ENCODE measurements at places on chromosomes 6 and 20. TPM values are rescaled to one million over a fixed set of nuclear protein-coding genes. Genes with fewer than 3 reads are reported as not detected.
A peak's percentile ranks its signal among the peaks of the same experiment; 100 is the strongest.

The NNAT gene
- total RNA-seq, result not detected

The FAM184A gene
- 2.6 TPM for total RNA-seq

The IL17A gene
- total RNA-seq, result not detected

The GTSF1L gene
- not detected for total RNA-seq

DNA sequence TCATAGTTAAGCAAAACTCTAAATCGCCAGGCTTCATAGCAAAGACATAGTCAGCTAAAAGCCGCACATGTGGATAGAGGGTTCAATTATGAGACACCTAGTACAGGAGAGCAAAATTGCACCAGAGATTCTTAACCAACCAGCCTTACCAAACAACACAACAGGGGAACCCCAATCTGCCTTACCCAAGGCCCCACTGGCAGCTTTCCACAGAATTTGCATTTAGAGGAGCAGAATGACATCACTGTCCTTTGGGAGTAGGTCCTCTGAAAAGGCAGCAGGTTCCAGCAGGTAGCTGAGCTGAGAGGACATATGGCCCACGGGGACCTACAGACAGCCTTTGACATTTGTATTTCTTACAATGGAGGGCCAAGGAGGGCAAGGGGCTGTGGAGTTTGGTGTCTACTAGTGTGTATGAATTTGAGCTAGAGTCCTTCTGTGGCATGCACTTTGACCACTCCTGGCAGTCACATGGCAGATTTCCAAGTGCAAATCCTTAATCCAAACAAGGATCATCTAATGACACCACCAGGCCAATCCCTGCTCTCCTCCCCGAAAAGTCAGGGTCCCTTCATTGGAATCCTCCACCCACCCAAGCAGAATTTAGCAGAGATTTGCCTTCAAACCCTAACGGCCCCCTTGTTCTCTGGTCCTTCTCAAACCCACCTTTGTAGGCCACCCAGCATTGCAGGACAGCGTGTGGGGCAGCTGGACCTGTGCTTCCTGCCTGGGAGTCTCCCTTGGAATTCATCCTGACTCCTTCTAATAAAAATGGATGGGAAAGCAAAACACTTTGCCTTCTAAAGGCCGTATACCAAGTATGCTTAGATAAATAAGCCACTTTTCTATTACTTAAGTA is 171.2 kb upstream of the SUPT3H start:
- H3K36me3 ChIP-seq, result peaks cover 65% of the 10 kb centered on the region
- H3K4me1 ChIP-seq, result peaks cover 48% of the 10 kb centered on the region
- peak overlapping the region; percentile 12 for H3K27ac ChIP-seq

DNA sequence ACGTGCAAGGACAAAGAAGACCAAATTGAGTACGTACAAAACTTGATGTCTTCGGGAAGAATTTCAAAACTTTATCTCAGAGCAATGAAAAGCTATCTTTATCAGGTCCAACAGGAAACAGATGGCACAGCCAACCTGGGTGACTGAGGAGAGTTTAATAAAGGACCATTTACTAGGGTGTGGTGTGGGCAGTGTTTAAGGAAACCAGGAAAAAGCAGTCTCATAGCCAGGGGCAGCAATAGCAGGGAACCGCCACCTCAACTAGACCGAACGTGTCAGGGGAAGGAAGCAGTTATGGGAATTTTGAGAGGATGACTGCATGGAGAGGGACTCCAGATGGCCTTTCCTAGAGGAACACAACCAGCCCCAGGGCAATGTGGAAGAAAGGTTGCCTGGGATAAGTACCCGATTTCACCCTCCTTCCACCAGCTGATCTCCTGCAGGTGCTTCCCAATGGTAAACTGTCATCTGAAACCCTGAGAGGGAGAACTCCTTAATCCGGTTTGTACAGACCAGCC is 15.2 kb upstream of the TAAR5 start:
- no peak for DNase-seq
- H3K27ac ChIP-seq, result no peak overlapping the region
- peaks cover 6% of the 10 kb centered on the region for H3K27me3 ChIP-seq
- no peaks in the 10 kb centered on the region for H3K4me1 ChIP-seq
- no peaks in the 10 kb centered on the region for H3K36me3 ChIP-seq
- H3K4me3 ChIP-seq, result no peak overlapping the region

GRCh38 chr6:169099411-169100202 is 154.0 kb downstream of the THBS2 start:
- no peaks in the 10 kb centered on the region for H3K36me3 ChIP-seq
- no peak for DNase-seq
- H3K27me3 ChIP-seq, result no peaks in the 10 kb centered on the region
- no peak overlapping the region for H3K4me3 ChIP-seq
- no peaks in the 10 kb centered on the region for H3K4me1 ChIP-seq

DNA sequence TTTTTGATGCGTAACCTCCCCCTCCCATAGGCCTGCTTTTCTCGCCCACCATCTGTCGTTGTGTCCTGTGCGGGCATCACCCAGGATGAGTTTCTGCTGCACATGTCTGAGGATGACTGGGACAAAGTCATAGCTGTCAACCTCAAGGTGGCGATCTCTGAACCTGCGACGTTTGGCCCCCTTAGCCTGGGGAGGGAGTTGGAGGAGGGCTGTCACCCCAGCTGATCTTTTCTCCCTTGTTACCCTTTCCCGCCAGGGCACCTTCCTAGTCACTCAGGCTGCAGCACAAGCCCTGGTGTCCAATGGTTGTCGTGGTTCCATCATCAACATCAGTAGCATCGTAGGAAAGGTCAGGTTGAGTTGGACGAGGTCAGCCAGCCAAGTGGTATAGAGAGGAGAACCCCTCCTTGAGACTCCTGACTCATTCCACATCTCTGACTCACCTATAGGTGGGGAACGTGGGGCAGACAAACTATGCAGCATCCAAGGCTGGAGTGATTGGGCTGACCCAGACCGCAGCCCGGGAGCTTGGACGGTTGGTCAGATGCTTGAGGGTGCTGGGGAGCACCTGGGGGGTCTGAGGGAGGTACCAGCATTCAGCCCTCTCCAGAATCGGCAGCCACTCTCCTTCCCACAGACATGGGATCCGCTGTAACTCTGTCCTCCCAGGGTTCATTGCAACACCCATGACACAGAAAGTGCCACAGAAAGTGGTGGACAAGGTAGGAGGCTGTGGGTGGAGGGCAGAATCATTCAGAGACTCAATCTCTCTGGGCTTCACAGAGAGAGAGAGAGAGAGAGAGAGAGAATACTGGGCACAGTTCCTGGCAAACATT is 954 bp downstream of the HSD17B8 start:
- peaks cover 61% of the 10 kb centered on the region for H3K4me1 ChIP-seq
- no peak for DNase-seq
- peak overlapping the region; percentile 100 for H3K4me3 ChIP-seq
- peaks cover 48% of the 10 kb centered on the region for H3K36me3 ChIP-seq

- no peak for DNase-seq
- H3K27me3 ChIP-seq, result peaks cover 22% of the 10 kb centered on the region
- no peak overlapping the region for H3K4me3 ChIP-seq
- peaks cover 4% of the 10 kb centered on the region for H3K4me1 ChIP-seq
- no peaks in the 10 kb centered on the region for H3K36me3 ChIP-seq
Observed at GRCh38 chr20:54093423-54094267, 23.3 kb upstream of the BCAS1 start.

DNA sequence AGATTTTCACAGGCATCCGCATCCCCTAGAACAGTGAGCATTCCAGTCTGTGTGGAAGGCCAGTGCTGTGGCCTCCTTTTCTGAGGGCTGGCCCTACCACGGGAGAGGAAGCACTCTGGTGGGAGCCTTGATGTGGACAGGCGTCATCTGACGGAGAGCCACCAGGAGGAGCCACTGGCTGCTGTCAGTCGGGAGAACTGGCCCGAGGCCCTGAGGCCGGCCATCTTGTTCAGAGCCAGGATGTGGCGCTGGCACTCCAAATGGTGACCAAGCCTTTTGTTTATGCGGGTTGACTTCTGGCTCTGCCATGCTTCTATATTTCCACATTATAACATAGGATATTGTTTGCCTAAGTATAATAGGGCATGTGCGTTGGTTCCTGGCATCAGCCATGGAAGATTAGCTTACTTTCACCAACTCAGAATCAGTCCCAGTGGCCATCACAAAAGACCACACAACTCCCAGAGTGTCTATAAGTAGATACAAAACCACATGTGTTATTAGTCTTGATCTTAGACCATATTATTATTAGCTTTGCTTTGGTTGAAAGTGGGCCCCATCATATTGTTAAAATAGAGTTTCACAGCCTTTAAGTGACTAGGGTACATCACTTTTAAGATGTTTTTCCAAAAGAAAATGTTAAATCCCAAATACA is 273.9 kb upstream of the TAB2 start:
- peaks cover 48% of the 10 kb centered on the region for H3K4me1 ChIP-seq
- H3K27ac ChIP-seq, result no peak overlapping the region
- H3K4me3 ChIP-seq, result no peak overlapping the region
- peaks cover 3% of the 10 kb centered on the region for H3K36me3 ChIP-seq

- DNase-seq, result no peak
- peak overlapping the region; percentile 5 for H3K27ac ChIP-seq
- peaks cover 19% of the 10 kb centered on the region for H3K36me3 ChIP-seq
Observed at GRCh38 chr6:13480631-13481501, 6.5 kb downstream of the GFOD1 start.

- DNase-seq, result no peak
- no peaks in the 10 kb centered on the region for H3K27me3 ChIP-seq
- H3K4me3 ChIP-seq, result no peak overlapping the region
- H3K36me3 ChIP-seq, result no peaks in the 10 kb centered on the region
- no peak overlapping the region for H3K27ac ChIP-seq
- H3K4me1 ChIP-seq, result no peaks in the 10 kb centered on the region
Observed at GRCh38 chr20:14521016-14521415, 183.6 kb upstream of the FLRT3 start.

- DNase-seq, result no peak
- peaks cover 5% of the 10 kb centered on the region for H3K27me3 ChIP-seq
- peaks cover 17% of the 10 kb centered on the region for H3K4me1 ChIP-seq
- H3K36me3 ChIP-seq, result no peaks in the 10 kb centered on the region
Observed at GRCh38 chr6:100346828-100347227, 117.9 kb downstream of the SIM1 start.

DNA sequence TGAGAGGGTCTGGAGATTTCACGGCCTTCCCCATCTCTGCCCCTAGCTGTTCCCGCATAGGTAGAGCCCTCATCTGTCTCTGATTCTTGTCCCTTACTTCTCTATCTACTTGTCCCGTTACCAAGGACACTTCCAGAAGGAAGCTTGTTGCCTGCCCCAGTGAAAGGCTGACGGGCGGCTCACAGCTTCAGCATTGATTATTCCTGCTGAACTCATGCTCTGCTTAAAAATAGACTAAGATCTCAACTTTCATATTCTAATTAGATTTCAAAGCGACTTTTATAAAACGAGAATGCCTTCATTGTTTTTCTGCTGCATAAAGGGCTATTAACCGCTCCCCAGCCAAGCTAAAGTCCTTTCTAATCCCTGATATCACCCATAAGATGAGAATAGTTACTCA is 31.1 kb upstream of the MAFB start:
- H3K36me3 ChIP-seq, result no peaks in the 10 kb centered on the region
- H3K4me3 ChIP-seq, result no peak overlapping the region
- no peak for DNase-seq
- H3K27ac ChIP-seq, result no peak overlapping the region
- no peaks in the 10 kb centered on the region for H3K4me1 ChIP-seq

DNA sequence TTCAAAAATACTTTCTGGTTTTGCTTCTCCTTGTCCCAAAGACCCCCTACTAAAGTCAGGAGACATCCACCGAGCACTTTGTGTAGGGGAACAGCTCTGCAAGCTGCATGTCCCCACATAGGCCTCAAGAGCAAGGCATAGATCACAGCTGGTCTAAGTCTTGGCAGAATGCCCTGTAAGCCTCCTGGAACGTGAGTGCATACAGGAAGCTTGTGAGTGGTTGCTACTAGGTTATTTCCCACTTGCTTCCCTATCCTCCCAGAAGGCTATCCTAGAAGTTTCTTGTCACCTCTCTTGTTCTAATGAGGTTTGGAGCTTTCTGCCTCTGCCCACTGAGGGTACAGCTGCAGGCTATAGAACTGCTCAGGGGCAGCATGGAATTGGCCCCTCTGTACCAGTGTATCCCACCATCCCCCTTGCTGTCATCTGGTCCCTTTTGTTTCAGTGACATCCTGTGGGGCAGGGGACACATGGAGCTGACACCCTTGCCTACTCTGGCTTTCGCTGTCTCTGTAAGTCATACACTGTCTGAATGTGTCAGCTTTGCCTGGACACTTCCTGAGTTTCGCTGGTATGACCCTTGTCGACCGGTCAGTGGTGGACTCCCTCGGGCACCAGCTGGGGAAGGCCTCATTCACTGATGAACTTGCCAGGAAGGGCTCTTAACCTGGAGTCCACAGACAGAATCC is 35.6 kb upstream of the KCNK16 start:
- no peaks in the 10 kb centered on the region for H3K36me3 ChIP-seq
- DNase-seq, result no peak

GRCh38 chr20:44703183-44703925 is 11.8 kb upstream of the CCN5 start:
- H3K27ac ChIP-seq, result no peak overlapping the region
- DNase-seq, result no peak
- H3K27me3 ChIP-seq, result no peaks in the 10 kb centered on the region

DNA sequence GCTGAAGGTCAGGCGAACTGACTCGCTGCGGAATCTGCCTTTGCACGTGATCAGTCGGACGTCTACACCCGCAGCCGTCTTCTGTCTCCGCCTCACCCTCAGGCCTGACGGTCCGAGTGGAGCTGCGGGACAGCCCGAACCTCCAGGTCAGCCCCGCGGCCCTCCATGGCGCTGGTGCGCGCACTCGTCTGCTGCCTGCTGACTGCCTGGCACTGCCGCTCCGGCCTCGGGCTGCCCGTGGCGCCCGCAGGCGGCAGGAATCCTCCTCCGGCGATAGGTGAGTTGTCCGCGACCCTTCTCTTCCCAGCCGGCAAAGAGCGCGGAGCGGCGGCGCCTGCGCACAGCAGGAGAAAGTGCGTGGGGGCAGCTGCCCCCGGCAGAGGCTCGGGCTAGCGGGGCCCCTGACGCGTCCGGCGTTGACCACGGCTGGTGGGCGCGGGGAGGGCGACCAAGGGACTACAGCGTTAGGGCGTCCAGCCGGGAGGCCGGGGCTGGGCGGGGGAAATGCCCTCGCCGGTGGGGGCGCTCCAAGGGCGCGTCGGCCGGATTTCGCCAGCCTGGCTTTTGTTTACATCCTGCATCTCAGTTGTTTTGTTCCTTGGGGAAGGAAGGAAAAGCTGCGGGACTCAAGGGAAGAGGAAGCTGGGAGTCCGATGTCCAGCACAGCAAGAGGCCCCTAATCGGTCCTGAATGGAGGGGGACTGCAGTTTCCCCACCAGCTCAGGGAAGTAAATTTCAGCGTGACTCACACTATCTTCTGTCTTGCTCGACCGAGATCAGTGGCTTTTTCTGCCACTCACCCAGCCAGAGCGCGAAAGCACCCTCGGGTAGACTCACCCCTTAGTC is at the start of gene SMPDL3A:
Gene SMPDL3A (plus strand): TSS at position 77 of the 846 bp plus-strand sequence. CDS start 89 bp downstream, at position 166.
- peak; percentile 11 for DNase-seq
- H3K27me3 ChIP-seq, result peaks cover 59% of the 10 kb centered on the region
- no peaks in the 10 kb centered on the region for H3K36me3 ChIP-seq
- H3K4me1 ChIP-seq, result peaks cover 23% of the 10 kb centered on the region
- peak within 1 kb of the TSS; percentile 86 for H3K27ac ChIP-seq

- DNase-seq, result no peak
- H3K4me1 ChIP-seq, result no peaks in the 10 kb centered on the region
- H3K27ac ChIP-seq, result no peak overlapping the region
- no peaks in the 10 kb centered on the region for H3K27me3 ChIP-seq
Observed at GRCh38 chr20:25452333-25452732, 44.9 kb downstream of the GINS1 start.
